ENCODE measurements at places on chromosomes 12 and 14. TPM values are rescaled to one million over a fixed set of nuclear protein-coding genes. Genes with fewer than 3 reads are reported as not detected.

Gene FIGNL2
- total RNA-seq: 2.3 TPM

Gene FAR2
- total RNA-seq: 19.6 TPM

Gene CMA1
- not detected for total RNA-seq

Gene CDH24
- total RNA-seq: 13.8 TPM

Gene ADCY6
- 44.7 TPM for total RNA-seq

Gene SELPLG
- 1.4 TPM for total RNA-seq

Gene TSPAN19
- total RNA-seq: 0.13 TPM

Gene SLC10A1
- not detected for total RNA-seq

Gene NELL2
- total RNA-seq: 0.49 TPM

Gene DPY19L2
- total RNA-seq: 3.3 TPM

Gene CATSPERB
- not detected for total RNA-seq

Gene TEX22
- 0.16 TPM for total RNA-seq

Gene FGD6
- 12.4 TPM for total RNA-seq

Gene KRT75
- total RNA-seq: not detected

Gene NRIP2
- total RNA-seq: under 0.01 TPM

Gene LPAR5
- total RNA-seq: 2.1 TPM

All from mesangial cell (primary cell).